Type B pancreatic cell (in vitro differentiated cells): ENCODE measurements at places on chromosomes 16 and 17. TPM values are rescaled to one million over a fixed set of nuclear protein-coding genes. Genes with fewer than 3 reads are reported as not detected.

DNA sequence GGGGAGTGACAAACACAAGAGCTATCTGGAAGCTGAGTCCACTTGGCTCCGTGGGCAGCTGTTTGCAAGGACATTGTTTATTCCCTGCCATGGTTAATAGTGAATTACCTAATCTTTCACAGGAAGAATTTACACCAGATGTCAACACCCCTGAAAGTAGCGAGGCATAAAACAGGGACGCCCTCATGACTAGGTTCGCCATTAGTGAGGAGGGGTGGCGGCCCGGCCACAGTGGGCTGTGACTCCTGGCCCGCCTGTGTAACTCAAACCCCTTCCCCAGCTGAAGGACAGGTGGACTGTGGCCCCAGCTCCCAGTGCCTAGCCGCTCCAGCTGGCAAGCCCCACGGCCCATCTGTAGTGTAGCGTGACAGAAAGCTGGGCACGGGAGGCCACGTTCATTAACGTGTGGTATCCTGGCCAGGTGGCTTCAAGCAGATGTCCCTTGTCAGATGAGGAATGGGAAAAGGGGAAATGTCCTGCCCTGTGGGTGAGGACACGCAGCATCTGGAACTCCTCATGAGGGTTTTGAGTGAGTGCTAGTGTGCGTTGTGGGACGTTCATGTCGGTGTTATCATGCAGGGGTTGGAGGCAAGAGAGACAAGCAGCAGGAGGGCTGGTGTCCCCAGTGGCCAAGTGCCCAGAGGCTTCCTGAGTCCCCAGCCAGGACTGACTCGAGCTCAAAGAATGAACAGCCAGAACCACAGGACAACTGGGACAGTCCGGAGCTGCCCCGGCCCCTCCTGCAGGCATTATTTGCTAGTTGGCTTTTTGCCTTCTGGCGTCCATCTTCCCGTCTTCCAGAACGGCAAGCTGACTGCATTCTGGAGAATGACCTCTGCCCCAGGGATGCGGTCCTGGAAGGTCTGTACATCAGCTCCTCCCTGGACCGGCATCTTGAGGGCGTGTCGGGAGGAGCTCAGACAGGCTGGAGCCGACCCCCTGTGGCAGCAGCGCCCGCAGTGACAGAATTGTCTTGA lies 19.2 kb downstream of the KDM8 start:
- no peak for DNase-seq

DNA sequence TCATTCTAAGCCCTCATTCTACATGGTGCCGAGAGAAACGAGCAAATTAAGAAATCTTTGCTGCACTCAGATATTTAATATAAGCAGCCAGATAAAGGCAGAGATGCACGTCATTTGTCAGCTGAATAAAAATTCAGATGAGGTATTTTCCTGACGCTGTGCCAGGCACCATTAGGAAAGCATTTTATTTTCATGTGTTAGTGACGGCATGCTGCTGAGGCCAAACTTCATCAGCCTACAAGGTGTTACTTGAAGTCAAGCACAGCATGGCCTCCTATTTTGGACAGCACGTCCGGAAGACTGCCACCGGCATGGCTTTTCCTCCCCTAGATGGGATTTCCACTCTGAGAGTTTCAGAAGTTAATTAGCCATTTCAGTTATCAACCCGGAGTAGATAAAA lies 70.3 kb downstream of the IRX3 start:
- no peak for DNase-seq

GRCh38 chr17:82327289-82327688 lies 6.3 kb downstream of the SECTM1 start:
- DNase-seq = no peak

GRCh38 chr16:66367968-66368891 lies 1.7 kb downstream of the CDH5 start:
- DNase-seq = no peak

DNA sequence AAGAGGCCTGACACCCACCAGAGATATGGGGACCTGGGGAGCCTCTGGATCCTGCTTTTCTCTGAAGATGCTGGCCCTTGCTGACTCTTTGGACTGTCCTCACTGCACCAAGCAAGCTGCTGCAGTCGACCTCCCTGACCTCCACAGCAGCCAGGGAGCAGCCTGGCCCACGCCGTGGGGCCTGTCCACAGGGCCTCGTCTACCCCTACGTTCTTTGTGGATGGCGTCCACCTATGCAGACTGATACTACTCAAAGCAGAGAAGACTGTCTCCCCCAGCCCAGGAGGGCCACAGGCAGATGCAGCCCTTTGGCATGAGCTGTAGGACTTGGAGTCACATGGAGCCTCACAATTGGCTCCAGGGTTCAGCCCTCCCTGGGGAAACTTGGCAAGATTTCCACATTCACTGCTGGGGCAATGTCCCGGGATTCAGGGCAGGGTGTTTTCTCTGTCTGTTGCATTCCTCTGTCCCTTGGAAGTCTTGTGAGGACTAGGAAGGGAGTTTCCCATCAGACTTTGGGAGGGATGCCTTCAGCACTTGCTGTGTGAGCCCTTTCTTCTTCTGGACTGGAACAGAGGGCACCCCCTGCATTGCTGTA lies 152.2 kb downstream of the NTN1 start:
- no peak for DNase-seq

- DNase-seq = no peak
Measured at GRCh38 chr16:79716645-79717332, 116.3 kb upstream of the MAF start.

CHD9 gene
- total RNA-seq = 45.8 and 68.6 TPM in 2 replicates

- no peak for DNase-seq
Measured at GRCh38 chr16:17345043-17345442, 125.7 kb downstream of the XYLT1 start.

DNA sequence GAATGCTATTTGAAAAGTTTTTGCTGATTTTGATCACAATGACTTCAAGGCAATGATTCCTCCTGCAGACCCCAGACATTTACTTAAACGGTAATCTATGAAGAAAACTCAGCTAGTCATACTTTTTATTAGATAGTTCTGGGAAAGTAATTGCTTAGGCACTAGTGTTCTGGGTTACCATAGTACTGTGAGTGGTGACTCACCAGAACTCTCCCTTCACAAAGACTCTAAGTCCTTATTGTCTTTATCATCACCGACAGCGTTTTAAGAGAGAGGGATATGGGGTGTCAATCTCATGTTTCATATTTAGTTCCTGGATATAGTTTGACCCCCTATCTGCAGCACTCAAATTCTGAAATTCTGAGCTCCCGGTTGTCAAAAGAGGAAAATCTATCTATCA lies 43.0 kb upstream of the CDH8 start:
- no peak for DNase-seq

DNA sequence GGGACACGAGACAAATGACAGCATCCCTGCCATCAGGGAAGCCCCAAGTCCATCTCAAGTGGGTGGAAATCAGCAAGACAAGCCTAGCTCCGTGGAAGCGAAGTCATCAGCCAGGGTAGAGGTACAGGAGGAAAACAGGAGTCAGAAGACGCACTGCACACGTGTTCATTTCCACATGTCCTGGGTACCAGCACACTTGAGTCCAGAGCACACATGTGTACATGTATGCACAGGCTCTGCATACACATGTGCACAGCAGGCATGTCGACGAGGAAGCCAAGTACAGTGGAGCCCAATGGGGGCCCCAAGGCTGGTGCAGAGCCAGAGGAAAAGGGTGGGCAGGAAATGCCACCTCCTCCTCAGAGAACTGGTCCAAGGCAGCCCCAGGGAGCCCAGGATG lies 75.9 kb downstream of the ZNF423 start:
- no peak for DNase-seq

TP53TG3F gene
- total RNA-seq = not detected in 2 replicates

SLC52A1 gene
- total RNA-seq = 0.19 and 1.5 TPM in 2 replicates

GP1BA gene
- total RNA-seq = not detected in 2 replicates

GRCh38 chr16:67935101-67935401 lies 1.6 kb downstream of the PSMB10 start:
- DNase-seq = no peak

- DNase-seq = no peak
Measured at GRCh38 chr16:86545954-86546637, 8.9 kb downstream of the MTHFSD start.

- no peak for DNase-seq
Measured at GRCh38 chr17:17745476-17746455, 64.5 kb downstream of the RAI1 start.

MYH2 gene
- not detected in 2 replicates for total RNA-seq

DNA sequence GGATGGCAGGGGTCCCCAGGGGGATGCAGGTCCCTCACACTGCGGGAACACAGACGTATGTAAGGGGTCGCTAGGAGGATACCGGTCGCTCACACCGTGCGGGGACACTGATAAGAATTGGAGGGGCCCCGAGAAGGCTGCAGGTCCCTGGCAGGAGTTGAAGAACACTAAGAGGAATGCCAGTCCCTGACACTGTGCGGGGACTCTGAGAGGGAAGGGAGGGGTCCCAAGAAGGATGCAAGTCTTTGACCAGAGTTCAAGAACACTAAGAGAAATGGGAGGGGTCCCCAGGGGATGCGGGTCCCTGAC lies 510 bp downstream of the ERCC4 start:
- no peak for DNase-seq

- no peak for DNase-seq
Measured at GRCh38 chr17:30921544-30922196, at the start of gene ADAP2. Gene ADAP2, plus strand, starts transcription at chr17:30921945. Its CDS starts 70 bp downstream, at chr17:30922015.

GRCh38 chr17:19306160-19307111 lies 56.1 kb downstream of the B9D1 start:
- DNase-seq = no peak

GRCh38 chr17:69761767-69762321 lies 313.2 kb upstream of the KCNJ16 start:
- no peak for DNase-seq
